NCI-H82 (cell line): ENCODE measurements at places on chromosomes 2 and 18.

- no peak for DNase-seq
Observed at GRCh38 chr18:3426074-3426473, 23.9 kb upstream of the TGIF1 start.

DNA sequence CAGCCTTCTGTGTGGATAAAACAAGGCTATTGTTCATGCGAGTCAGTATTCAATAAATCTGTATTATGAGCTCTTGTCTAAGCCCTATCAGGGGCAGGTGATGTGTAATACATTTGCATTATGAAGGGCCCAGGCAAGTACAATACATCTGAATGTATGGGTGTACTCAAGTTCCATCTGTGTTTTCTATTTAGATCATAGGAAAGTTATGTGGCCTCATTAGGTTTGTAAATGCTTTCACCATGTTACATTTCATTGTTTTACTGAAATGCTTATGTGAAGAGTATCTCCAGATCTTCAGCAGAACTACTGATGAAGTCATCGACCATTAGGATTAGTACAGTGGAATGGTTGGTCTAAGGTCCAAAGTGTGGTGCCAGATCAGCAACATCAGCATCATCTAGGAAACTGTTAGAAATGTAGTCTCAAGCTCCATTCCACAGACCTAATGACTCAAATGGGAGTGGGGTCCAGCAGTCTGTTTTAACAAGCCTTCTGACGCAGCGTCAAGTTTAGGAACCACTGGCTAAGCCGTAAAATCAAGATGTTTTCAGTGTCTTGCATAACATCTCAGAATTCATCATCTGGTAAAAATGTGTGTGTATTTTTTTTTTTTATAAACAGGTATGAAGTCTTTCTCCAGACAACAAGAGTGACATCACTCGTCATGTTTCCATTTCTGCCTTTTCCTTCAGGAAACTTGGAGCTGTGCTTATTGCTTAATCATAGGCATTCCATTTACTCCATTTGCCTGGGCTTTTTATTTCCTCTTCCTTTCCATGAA is 80.5 kb downstream of the LYPD6 start:
- no peak for DNase-seq

GRCh38 chr18:5107988-5108387 is 89.1 kb downstream of the AKAIN1 start:
- DNase-seq: no peak

GRCh38 chr2:40370007-40370395 is 81.9 kb downstream of the SLC8A1 start:
- DNase-seq: no peak

DNA sequence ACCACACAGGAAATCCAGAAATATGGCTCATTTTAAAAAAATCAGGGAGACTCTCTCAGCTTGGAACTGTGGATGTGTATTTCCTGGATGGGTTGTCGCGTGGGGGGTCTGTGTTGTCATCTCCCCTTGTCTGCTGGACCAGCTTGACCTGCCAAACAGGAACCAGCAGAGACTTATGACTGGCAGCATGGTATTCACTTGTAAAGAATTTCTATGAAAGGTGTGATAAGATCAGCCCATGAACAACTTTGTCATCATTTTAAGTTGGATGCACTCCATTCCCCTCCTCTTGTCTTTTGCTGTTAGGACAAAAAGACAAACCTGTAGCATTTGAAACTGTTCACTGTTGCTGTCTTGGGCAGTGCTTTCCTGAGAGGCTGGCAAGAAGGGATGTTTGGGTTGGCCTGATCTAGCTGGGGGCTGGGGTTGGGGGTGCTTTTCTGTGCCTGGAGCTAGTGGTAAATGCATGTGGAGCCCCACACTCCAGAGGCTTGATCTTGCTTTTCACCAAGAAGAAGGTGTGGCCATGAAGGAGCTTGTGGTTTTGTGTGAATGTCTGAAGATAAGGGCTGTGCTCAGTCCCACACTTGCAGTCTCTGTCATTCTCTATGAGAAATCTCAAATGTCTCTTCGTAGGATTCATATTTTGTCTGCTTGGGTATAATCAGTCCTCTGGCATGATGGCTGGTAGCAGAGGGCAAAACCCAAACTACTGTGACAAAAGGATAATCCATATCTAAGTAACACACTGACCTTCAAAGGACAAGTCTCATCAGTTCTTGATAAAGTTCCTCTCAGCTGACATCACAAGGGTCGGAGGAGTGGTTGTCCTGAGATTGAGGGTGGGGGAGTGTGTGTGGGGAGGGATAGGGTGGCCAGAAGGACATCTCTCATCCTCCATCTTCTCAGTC is 39.0 kb downstream of the RALB start:
- no peak for DNase-seq

GRCh38 chr2:73776869-73777519 is 2.9 kb downstream of the DUSP11 start:
- no peak for DNase-seq
